Left colon (tissue), 2 donors: ENCODE measurements at places on chromosomes 2 and 18.

GRCh38 chr2:223943561-223944008 is 1.6 kb downstream of the WDFY1 start:
- peak; percentile 66 for DNase-seq

DNA sequence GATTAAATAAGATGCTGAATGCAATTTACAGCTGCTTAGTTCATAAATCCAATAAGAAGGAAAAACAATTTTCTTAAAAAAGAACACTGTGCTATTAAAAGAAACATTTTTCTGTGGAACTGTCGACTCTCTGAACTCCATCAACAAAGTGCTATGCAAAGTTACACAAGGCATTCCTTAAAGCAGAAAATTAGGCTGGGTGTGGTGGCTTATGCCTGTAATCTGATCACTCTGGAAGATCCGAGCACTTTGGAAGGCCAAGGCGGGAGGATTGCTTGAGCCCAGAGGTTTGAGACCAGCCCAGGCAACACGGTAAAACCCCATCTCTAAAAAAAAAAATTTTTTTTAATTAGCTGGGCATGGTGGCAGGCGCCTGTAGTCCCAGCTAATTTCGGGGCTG is 13.0 kb downstream of the MCM6 start:
- DNase-seq: no peak

DNA sequence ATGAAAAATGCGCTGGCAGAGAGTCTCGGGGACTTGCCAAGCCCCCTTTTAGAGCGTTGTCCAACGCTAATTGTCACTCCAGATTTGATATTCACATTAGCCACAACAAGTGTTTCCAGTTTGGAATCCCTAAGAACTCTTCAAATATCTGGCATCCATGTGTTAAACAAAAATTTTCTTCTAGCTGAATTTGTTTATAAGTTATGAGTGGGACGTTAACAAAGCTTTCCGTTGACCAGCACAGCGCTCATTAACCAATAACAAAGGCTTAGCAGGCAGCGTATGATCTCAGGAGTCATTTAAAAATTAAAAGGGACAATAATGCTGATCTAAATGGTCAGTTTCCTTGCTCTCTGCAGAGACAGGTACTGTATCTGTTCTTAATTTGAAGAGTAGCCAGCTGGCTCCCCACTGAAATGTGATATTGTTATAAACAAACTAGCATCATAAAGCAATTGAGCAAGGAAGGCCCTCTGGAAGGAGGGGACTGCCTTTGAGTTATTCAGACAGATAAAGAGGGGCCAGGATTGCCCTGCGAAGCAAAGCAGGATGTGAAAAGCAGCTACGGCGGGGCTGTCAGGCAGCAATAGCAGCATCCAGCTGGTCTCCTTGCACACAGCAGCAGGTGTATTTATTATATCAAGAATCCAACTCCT is 337.2 kb upstream of the SALL3 start:
- DNase-seq: no peak

- no peak for DNase-seq
Observed at GRCh38 chr2:157312866-157313486, 12.6 kb downstream of the ERMN start.

DNA sequence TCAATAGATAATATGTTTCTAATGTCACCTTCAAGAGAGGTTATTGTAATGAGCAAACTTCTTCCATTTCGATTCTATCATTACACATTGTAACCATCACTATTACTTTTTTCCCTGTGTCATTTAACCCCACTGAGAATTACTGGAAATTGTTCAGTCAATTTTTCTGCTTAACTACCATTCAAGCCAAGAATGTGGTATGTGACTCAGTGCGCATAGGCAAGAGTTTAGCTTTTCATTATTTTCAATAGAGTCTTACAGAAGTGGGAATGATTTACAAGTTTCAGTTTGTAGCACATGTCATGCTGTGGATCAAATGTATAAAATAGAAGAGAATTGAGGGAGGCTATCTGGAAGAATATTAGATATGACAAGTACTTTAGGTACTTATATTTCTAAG is 34.3 kb upstream of the PIEZO2 start:
- no peak for DNase-seq

DNA sequence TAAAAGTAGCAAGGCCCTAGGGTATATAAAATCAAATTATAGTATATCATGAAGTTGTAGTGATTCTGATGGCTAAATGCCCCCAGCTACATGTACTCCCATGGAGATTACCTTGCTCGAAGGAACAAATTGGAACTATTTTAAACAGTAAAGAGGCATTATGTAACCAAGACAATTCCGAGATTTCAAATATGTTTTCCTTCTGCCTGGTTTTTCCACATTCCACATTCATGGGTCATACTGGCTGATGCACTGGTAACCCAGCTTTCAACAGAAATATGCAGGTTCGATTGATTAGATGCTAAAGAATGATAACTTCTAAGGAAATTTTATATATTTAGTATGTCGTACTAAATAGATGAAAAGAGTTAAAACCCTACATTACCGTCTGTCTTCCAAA is 62.3 kb upstream of the MGAT4A start:
- no peak for DNase-seq

DNA sequence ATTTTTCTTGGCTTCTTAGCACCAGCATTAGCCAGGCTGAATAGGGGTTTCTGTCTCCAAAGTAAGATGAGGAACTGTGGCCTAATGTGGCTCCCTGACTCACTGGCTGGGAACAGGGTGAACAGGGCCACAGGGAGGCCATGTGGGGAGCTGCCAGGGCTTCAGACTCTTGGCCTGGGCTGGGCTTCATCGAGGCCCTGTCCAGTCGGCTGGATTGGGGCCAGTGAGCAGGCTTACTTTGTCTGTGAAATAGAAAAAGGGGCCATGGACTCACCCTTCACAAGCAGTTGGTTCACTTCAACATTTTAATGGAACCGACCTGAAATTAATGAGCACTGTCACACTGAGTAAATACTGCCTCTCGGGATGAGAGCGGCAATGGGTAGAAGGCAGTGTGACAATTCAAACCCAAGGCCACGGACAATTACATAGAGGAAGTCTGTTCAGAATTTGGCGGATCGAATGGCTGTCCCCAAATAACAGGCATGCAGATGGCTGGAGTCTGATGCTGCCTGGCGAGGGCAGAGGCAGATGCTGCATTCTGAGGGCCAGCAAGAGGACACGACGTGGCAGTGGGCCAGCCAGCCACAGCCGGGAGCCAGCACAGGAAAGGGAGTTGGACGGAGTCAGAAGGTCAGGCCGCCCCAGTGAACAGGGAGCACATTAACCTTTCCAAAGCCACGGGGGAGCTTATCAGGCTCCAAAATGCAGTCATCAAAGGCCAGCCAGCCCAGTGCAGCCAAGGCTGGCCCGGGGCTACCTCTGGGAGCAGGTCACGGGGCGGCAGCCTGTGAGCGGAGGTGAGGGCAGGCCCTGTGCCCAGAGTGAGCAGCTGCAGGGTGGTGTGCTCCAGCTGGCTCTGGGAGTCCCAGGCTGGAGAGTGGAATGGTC is 146.6 kb upstream of the REV1 start:
- peak; percentile 33 for DNase-seq

DNA sequence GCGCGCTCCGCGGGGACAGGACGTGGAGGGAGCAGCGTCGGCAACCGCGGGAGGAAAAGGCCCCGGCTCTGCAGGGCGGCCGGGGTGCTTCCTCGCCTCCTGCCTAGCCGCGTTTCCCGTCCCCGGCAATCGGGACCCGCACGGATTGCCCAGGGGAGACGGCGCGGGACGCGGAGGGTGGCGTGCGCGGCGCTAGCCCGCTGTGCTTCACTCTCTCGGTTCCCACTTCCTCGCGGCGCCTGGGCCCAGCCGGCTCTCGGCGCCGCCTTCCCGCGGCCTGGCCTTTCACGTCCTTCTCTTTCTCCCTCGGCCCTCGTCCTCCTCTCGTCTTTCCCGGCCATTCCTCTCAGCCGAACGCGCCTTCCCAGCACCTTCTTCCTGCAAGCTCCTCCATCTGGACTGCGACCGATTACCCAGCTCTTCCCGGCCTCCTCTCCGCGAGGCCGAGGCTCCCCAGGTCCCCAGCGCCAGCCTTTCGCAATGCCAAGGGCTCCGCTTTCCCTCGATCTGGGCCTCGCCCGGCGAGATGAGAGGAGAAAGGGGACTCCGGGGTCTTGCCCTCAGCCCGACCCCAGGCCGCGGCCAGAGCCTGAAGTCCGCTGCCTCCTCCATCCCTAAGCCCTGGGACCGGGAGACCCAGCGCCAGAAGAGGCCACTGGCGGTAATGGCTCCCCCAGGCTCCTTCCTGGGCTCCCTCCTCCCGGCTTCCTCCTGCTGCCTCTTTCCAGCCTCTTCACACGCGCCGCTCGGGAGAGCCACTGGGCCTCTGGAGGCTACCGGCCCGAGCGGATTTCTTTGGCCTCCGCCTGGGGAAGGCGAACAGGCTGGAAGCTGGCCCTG is 34.3 kb upstream of the ATP6V1B1 start:
- DNase-seq: no peak

DNA sequence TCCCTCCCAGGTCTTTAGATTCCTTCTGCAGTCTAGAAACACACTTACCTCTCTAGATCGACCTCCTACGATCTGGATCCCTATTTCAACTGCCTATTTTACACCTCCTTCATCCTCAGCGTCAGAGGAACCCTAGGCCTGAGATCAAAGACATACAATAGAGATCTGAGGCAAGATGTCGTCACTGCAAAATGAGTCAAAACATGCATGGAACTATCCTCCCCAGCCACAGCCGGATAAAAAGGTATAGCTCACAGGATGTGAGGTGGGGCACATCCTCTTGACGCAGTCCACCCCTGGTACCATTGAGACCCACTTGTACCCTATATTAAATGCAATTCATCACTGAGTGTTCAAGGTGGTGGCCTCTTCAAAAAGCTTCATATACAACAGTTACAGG is 63.7 kb upstream of the DNAJC10 start:
- DNase-seq: no peak

- no peak for DNase-seq
Observed at GRCh38 chr2:7048762-7049294, 131.6 kb downstream of the RNF144A start.

GRCh38 chr18:2325308-2325849 is 245.9 kb downstream of the METTL4 start:
- no peak for DNase-seq

DNA sequence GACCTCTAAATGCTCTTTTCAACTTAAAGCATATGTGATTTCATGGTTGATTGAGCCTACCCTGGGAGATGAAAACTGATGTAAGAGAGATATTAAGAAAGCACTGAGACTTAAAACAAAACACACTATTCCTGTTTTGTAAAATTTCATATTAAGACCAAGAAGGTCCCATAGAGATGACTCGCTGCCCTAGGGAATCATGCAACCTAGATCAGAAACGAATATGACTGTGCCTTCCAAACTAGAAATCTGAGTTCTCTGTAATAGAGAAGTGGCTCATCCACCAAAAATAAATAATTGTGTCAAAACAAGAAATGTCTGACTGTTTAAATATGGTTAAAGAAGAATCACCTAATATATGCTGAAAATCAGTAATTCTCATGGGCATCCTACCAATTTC is 776.8 kb upstream of the SOX11 start:
- no peak for DNase-seq

- DNase-seq: peak; percentile 34
Observed at GRCh38 chr2:28224648-28225472, 167.8 kb upstream of the FOSL2 start.

- no peak for DNase-seq
Observed at GRCh38 chr18:79392226-79392625, 3.5 kb upstream of the NFATC1 start.

GRCh38 chr2:3294069-3294468 is 83.5 kb downstream of the EIPR1 start:
- DNase-seq: no peak

DNA sequence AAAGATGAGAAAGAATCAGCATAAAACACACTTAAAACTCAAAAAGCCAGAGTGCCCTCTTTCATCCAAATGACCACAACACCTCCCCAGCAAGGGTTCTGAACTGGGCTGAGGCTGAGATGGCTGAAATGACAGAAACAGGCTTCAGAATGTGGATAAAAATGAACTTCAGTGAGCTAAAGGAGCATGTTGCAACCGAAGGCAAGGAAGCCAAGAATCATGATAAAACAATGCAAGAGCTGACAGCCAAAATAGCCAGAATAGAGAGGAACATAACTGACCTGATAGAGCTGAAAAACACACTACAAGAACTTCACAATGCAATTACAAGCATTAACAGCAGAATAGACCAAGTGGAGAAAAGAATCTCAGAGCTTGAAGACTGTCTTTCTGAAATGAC is 12.2 kb upstream of the PSMA8 start:
- DNase-seq: no peak

GRCh38 chr2:217801115-217801531 is 201.7 kb downstream of the TNS1 start:
- peak; percentile 10 for DNase-seq

DNA sequence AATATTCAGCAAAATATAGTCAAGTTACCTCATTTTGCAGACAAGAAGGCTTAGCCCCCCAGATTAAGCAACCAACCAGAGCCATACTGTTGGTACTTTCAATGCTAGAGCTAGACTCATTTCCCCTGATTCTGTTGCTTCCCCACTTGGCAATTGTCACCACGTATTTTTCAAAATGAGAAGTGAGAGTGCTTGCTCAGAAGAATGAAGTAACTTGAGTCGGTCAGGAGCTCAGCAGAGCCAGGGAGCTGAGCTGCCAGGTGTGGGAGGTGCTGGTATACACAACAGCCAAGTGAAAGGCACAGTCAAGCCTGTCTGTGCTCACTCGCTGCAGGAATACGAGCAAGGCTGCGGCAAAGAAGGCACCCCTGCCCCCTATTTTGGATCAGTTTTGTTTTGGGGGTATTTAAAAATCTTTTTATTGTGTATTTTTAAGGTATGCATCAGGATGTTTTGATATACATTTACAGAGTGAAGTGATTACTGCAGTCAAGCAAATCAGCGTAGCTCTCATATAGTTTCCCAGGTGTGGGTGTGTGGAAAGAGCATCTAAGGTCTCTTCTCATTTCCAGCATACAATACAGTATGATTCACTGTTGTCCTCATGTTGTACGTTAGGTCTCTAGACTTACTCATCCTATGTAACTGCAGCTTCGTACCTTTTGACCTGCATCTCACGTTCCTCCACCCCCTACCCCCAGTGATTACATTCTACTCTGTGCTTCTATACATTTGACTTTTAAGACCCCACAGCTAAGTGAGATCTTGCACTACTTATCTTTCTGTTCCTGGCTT is 62.4 kb downstream of the MRPS9 start:
- DNase-seq: no peak

- DNase-seq: no peak
Observed at GRCh38 chr18:22485808-22486244, 68.1 kb upstream of the CTAGE1 start.

DNA sequence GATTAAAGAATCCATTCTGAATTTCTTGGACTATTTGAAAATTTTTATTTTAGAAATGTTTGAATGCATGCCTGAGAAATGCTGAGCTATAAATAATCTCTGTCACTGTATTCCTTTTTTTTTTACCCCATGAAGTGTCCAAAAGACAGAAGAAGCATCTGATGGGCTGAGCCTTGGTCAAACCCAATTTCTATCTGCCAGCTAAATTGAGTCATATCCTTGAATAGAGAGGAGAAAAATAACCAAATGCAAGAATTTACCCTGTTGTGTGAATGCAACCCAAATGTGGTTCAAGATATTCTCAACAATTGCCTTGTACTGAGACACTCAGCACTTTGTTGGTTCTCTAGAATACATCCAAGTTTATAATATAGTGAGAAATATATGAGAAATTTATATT is 223.5 kb downstream of the UBE2E3 start:
- DNase-seq: no peak

- no peak for DNase-seq
Observed at GRCh38 chr18:25875551-25876240, 214.7 kb downstream of the SS18 start.
